Right lung (tissue), 10 donors: ENCODE measurements at places on chromosomes 7 and 10. TPM values are rescaled to one million over a fixed set of nuclear protein-coding genes. Genes with fewer than 3 reads are reported as not detected.

DNA sequence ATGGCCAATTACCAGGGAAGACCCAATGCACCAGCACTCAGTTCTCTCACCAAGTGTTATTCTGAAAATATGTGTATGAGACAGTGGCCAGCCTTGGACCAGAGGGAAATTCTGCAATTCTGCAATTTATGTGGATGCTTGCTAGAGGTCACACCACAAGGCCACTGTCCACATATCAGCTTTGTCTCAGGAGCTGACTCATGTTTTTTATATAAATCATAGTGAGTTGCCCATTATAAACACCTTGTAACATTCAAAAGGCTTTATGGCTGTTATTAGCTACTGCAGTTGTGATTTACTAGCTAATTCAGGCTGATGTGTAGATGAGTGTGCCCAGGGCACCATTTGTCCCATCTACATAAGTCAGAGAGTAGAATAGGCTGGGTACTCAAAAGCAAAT is 649.0 kb downstream of the LRMDA start:
- DNase-seq, result no peak

DNA sequence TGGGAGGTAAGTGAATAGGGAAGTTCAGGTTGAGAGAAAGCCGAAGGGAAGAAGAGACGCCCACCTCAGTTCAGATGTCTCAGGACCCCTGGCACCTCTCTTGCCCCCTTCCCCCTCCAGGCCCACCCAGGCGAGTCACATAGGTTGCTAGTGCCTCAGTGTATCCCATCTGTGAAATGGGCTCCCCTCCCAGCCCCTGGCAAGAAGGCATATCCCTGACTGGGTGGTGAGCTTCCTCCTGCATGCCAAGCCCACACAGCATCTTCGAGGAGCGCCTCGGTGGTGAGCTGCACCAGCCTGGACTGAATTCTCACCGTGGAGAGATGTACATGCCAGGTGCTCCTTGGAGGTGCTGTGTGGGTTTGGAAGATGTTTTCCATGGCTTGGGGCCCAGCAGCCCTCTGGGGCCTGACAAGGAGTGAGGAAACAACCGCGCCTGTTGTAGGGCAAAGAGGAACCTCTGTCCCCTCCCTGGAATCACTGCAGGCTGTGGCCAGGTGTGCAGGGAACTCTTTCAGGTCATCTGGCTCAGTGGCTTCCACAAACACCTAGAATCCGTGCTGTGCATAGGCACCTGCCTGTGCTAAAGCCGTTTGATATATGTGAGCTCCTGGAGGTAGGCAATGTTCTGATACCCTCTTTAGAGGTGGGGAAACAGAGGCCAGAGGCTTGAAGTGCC is 45.1 kb downstream of the UNC5B start:
- no peak for DNase-seq

- no peak for DNase-seq
Measured at GRCh38 chr7:78924581-78924980, 528.9 kb downstream of the MAGI2 start.

- DNase-seq, result no peak
Measured at GRCh38 chr10:12489357-12489756, 140.0 kb downstream of the CAMK1D start.

DNA sequence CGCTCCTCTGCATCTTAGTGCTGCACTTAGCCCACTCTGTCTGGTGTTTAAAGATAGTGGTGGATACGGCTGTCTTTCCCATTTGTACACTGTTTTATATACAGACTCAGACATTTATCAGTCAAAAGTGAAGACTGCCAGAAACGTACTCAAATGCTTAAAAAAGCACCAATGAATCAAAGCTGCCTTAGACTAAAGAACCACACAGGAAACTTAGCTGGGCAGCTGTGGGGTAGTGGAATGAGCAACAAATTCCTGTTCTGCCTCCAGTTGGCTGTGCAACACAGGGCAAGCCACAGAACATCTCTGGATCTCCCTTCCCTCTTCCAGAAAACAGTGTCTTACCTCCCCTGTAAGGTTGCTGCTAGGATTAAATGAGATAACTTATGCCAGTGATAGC is 76.0 kb downstream of the ATXN7L1 start:
- DNase-seq, result no peak

DNA sequence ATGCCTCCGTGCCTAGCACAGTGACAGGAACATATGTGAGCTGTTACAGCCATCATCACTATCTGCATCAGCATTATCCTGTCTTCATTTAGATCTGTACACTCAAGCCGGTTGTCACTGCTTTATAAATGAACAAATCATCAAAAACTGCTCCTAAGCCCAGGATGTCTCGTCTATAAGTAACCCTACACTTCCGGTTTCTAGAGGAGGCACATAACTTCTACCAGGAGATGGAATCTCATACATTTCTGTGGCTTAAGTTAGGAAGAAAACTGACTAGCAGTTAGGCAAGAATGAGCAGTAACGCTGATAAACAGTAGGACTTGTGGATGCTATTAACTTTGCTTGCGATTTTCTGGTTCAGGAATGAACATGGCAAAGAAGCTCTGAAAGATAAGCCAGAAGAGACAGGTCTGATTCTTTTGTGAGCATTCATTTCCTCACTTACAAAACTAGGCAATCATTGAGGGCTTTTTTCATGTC is 1199.2 kb downstream of the SORCS3 start:
- DNase-seq, result no peak

- DNase-seq, result no peak
Measured at GRCh38 chr7:20783700-20784387, 2.8 kb downstream of the SP8 start.

- no peak for DNase-seq
Measured at GRCh38 chr7:134434701-134435100, 24.2 kb downstream of the AKR1B1 start.

DNA sequence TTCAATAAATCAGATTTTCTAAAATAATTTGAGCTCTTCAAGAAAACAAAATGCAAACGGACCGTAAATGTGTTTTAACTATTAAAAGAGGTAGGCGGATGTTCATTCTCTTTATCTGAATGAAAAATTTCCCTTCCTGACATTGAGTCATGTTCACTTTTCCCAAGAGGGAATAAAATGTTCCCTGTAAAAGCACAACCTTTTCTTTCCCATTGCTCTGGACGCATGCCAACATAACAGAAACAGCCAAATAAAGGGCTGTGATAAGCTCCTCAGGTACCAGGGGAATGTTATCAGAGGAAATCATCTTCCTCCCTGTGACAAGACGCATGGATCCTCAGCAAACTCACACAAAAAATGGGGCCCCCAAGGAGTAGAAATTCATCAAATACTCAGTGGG is 251.8 kb downstream of the MTERF1 start:
- DNase-seq, result no peak

DNA sequence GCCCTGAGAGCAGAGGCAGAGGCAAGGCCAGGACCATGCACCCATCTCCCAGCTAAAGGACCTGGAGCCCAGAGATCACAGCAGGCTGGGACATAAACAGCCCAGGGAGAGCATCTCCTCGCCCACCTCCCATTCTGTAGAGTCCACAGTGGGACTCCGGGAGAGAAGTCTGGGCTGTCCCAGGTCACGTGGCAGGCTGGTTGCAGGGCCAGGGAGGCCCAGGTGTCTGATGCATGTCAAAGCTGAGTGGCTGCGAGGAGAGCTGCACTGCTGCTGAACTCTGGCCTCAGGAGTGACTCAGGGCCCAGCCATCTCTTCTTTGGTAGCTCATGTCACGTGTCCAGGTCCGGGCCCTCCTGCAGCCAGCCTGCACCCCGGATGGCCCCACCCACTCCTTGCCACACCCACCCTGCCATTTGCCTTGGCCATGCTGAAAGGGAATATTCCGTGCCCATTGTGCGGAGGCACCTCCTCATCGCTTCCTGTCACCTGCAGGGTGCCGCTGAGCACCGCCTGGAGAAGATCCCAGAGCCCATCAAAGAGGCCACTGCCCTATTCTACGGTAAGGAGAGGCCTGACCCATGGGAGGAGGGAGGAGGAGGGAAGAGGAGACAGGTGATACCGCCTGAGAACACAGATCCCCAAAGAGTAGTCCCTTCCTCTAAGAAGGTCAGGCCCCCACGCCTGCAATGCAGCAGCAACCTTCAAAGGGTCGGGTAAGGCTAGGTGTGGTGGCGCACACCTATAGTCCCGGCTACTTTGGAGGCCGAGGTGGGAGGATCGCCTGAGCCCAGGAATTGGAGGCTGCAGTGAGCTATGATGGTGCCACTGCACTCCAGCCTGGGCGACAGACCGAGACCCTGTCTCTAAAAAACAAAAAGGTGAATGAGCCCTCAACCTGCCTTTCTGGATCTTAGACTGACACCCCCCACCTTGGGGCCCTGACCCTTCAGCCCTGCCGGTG is 12.6 kb upstream of the SH2B2 start:
- no peak for DNase-seq

GRCh38 chr10:22230158-22230833 is 12.5 kb upstream of the EBLN1 start:
- DNase-seq, result peak; percentile 80

DNA sequence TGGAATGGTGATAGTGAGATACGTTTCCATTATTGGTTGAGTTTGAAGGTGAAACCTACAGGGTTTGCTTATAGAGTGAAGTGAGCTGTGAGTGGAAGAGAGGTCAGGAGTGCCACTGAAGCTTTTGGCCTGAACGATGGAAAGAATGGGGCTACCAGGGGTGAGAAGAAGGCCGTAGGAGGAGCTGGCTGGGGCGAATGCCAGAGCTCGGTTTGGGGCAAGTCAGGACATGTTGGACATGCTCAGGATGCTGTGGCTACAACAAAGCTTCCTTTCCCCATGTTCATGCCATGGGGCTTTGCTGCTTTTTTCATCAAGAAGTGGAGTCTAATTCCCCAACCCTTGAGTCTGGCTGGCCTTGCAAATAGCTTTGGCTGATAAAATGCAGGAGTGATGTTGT is 253.7 kb downstream of the GLRX3 start:
- no peak for DNase-seq

GRCh38 chr10:97736403-97736901 is 476 bp upstream of the ZFYVE27 start:
- no peak for DNase-seq

DNA sequence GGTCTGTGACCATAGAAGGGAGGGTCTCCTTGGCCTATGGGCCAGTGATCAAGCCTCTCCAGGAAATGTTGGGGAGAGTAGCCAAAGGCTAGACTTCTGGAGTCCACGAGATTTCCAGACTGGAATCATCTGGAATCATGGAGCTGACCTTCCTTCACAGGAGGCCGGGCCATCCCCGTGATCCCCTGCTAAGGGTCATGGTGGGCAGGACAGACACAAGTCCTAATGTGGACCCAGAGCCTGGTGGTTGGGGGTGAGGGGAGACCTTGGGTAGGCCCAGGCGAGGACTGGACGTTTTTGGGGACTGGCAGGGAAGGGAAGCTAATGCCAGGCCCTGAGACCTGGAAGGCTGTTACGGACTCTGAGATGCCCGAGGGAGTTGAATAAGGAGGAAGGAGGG is 9.8 kb upstream of the GRID1 start:
- no peak for DNase-seq

DNA sequence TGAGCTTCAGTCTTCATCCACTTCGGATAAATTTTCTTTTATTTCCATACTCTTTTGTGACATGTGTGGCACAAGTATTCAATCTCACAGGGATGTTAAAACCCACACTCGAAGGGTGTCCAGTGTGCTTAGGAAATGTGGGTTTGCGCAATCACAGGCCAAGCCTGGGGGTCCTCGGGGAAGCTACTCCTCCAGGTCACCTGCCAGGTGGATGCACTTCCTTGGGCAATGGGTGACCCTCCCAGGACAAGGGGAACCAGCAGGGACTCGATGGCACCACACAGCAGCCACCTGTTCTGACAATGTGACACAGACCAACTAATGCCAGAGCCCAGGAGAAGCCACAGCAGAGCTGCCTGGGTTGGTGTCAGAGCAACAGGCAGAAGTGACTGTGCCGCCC is 39.0 kb downstream of the PARP12 start:
- DNase-seq, result no peak

GRCh38 chr7:76304888-76305375 is 2.5 kb downstream of the HSPB1 start:
- DNase-seq, result no peak

DNA sequence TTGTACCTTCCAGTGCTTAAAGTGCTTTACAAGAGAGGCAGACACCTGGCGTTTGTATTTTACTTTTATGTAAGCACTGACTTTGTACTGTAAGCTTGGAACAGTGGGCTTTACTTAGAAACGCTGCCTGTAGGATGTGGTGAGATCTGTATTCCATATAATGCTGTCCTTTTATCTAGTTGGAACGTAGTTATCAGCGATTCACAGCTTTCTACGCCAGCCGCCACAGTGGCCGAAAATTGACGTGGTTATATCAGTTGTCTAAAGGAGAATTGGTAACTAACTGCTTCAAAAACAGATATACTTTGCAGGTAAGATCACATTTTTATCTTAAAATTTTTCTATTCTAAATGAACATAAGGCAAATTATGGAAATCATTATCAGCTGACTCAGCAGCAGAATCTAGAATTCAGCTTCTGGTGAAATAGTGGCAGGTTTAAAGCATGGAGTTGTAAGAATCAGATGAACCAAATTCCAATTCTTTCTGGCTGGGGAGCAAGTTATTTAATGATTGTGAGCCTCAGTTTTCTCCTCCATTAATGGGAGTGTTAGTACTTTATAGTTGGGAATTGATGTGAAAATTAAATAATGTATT is 91.5 kb downstream of the CUL1 start:
- no peak for DNase-seq

DNA sequence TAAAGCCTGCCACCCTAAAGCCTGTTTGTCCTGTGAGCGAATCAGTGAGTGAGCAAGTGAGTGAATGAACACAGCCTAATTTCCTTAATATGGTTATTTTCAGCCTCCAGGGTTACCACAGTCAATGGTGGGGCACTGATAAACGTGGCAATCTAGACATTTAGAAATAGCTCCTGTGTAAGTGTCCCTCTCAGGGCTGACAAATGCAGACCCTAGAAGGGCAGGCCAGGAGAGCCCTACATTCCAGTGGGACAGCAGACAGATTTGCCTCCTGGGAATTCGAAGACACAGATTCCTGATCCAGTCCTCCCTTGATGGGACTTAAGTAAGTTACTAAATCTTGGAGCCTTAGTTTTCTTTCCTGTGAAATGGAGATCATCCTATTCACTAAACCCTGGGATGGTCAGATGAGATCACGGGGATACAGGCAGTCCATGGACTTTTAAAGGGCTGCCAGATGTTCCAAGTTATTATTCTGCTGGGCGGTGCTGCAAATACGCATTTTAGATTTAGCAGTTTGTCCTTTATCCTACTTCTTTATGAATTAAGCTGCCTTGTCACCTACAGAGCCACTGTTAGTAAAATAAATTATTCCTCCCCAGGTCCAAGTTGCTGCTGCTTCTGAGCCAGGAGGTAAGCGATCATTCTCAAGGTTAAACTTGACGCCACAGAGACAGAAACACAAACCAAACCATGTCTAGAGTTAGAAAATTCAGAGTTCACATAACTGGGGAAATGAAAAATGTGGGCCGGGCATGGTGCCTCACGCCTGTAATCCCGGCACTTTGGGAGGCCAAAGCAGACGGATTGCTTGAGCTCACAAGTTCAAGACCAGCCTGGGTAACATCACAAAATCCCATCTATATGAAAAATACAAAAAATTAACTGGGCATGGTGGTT is 54.8 kb upstream of the TM9SF3 start:
- DNase-seq, result no peak

Gene TMEM229A
- polyA plus RNA-seq, result 1.2 TPM

Gene SORBS1
- polyA plus RNA-seq, result 34.8 TPM

Gene MPP7
- 13.3 TPM for polyA plus RNA-seq

Gene ADRB1
- polyA plus RNA-seq, result 3.2 TPM

Gene BLNK
- 15.8 TPM for polyA plus RNA-seq

Gene IL2RA
- polyA plus RNA-seq, result 0.27 TPM
